ENCODE measurements at places on chromosomes 4 and X.

DNA sequence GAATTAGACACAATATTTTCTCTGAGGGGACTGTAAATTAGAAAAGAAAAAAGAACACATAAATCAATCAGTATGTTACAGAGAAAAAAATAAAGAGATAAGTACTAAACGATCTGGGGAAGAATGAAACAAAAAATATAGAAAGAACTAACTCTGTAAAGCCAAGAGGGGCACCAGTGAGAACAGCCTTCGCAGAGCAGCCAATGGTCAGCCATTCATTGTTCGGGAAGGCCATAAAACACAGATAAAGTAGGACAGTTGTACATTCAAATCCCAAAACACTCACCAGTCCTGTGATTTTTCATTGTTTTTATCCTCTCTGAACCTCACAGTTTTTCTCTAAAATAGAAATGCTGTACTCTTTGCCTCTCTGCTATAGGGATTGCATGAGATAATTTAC lies 127.9 kb downstream of the NEK1 start:
- no peak for DNase-seq

- no peak for DNase-seq
Measured at GRCh38 chr4:56708146-56708545, 27.1 kb upstream of the HOPX start.

DNA sequence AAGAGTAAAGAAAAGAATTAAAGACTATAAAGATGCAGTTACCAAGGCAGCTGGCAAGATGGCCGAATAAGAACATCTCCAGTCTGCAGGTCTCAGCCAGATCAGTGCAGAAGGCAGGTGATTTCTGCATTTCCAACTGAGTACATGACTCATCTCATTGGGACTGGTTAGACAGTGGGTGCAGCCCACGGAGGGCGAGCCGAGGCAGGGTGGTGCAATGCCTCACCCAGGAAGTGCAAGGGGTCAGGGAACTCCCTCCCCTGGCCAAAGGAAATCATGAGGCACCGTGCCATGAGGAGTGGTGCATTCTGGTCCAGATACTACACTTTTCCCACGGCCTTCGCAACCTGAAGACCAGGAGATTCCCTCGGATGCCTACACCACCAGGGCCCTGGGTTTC lies 20.5 kb downstream of the SPIN4 start:
- no peak for DNase-seq

- no peak for DNase-seq
Measured at GRCh38 chr4:15536552-15537499, 67.1 kb downstream of the CC2D2A start.

GRCh38 chr4:8381814-8382581 lies 58.5 kb downstream of the ACOX3 start:
- no peak for DNase-seq

GRCh38 chrX:120561634-120562568 lies 1.1 kb upstream of the CUL4B start:
- no peak for DNase-seq

Data from cardiac septum (tissue), 1 donor.